ENCODE measurements at places on chromosomes 6 and 20.

GRCh38 chr6:6696867-6697531 lies 108.5 kb downstream of the LY86 start:
- peak; percentile 24 for DNase-seq

GRCh38 chr20:8867038-8867740 lies 201.7 kb upstream of the PLCB4 start:
- DNase-seq, result no peak

DNA sequence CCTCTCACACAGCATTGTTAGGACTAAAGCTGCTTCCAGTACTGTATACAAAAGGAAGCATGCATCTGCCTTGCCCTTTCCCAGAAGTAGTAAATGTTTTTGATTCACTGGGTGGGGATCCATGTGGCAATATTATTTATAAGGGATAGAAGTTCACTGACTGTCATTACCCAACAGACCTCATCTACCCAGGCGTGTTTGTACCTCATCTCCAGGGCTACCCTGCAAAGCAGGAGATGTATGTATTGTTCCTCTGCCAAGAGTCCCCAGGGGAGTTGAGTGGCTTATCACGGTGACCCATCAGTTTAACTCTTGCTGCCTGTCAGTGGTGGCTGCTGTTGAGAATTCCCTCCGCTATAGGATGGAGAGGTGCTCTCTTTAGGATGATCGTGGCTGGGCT lies 42.5 kb downstream of the SLC24A3 start:
- peak; percentile 16 for DNase-seq

GRCh38 chr6:139595183-139595582 lies 220.7 kb upstream of the CITED2 start:
- DNase-seq, result peak; percentile 51

GRCh38 chr6:136587527-136587926 lies 37.3 kb upstream of the MAP7 start:
- no peak for DNase-seq

- DNase-seq, result no peak
Measured at GRCh38 chr6:101741474-101742171, 348.1 kb downstream of the GRIK2 start.

DNA sequence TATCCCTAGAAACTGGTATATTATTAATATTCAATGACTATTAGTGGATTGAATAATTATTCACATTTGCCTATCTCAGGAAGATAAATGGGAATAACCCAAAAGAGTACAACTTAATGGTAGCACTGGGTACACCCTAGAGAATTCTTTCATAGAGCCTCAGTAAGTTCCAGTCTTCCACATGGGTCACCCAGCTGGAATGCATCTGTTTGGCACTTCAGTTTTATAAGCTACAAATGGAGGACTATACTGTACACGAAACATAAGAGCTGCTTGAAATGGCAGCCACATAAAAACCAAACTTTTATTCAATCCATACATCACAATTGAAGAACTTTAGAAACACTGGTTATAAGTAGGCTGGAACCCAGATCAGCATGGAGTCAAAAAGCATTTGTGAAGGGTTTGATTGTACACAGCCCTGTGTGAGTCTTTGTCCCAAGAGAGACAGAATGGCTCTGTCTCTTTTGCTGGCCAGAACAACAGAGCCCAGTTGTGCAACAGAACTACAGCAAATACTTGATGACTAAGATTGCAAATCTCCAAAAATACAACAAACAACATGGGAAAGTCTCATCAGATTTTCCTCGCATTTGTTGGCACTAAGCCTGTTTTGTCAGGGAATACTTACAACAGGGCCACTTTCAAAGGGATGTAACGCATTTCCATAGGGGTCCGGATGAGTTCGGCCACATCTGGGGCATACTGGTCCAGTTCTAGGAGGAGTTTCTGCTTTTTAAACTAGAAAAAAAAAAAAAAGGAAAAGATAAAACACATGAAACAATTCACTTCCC lies 39.5 kb downstream of the PIGU start:
- peak; percentile 95 for DNase-seq

GRCh38 chr6:168130697-168131371 lies 51.8 kb upstream of the FRMD1 start:
- no peak for DNase-seq

DNA sequence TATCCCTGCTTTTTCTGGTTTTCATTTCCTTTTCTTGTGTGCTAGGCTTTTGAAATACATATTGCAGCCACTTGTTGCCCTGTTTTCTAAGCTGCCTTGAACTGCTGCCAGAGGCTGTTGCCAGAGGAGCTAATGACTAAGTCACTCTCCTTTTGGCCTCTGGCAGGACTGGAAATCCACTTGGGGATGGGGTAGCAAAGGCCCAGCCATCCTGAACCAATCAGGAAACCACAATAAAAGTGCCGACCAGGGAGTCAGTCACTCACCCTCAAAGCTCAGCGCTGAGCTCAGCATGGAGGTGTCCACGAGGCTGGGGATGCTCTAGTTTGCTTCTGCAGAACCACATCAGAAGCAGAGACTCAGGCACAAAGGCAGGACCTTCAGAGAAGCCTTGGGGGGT lies 813.0 kb downstream of the DHX35 start:
- peak; percentile 62 for DNase-seq

GRCh38 chr20:40506537-40506939 lies 182.5 kb downstream of the MAFB start:
- peak; percentile 95 for DNase-seq

DNA sequence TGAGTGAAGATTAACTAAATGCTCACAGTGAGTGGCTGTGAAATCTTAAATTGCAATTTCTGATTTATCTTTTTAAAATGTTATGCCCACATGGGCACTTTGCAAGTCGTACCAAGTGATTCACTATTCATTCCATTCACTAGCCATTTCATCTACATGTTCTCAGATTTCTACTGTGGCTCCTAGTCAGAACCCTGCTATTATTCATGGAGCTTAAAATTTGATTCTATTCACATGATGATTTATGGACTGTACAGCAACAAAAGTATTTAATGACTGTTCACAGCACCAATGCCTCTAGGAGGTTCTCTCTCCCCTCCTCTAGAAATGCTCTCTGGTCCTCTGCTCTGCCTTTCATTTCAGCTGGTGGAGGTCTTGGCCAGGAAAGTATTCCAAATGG lies 133.5 kb upstream of the MAP3K7 start:
- DNase-seq, result no peak

DNA sequence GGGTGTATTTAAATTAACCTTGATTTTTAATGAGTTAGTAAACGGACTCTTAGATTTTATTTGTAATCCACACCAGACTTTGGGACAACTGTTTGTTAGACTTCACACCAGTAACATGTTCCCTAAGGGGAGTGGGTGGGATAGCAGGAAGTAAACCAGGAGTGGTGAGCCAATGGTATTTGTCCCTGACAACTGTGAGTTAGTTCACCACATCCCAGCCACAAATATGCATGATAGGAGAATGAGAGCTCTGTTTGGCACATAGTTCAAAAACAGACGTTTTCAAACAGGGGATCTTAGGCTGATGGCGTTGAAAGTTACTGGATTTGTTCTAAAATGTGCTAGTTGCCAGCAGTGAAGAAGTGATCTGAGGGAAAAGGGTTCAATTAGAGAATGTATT lies 18.7 kb upstream of the COL10A1 start:
- DNase-seq, result peak; percentile 74

DNA sequence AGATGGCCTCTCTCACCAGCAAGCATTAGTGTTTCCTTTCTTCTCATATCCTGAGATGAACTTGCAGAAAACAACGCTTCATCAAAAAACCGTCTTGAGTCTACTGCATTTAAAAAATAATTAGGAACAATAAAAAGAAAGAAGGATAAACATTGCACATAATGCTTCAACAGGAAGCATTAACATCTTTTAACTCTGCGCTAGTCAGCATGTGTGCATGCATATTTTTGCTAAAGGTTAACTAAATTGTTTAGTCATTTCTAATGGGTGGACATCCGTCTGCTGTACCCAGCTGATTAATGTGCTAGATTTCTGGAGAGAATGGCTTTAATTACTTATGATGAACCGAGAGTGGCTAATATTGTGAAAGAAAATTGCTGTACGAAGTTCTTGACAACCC lies 349.3 kb downstream of the SOX4 start:
- DNase-seq, result no peak

DNA sequence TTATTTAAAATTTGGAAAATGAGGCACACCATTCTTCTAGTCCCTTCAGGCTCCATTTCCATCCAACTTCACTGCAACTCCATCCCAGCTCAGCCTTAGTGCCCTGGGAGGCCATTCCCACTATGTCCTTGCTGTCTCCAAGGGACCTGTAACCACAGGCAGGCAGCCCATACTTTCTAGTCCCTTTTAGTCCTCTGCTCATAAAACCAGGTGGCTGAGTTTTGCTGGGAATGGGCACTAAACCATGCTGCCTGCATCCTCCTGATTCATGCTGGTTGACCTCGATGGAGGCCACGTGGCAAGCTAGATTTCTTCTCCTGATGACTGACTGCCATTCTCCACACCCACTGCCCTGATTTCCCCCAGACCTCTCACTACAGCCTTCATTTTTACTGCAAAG lies 27.5 kb upstream of the MYMX start:
- DNase-seq, result no peak

- no peak for DNase-seq
Measured at GRCh38 chr6:32614366-32615081, 22.7 kb upstream of the HLA-DQA1 start.

DNA sequence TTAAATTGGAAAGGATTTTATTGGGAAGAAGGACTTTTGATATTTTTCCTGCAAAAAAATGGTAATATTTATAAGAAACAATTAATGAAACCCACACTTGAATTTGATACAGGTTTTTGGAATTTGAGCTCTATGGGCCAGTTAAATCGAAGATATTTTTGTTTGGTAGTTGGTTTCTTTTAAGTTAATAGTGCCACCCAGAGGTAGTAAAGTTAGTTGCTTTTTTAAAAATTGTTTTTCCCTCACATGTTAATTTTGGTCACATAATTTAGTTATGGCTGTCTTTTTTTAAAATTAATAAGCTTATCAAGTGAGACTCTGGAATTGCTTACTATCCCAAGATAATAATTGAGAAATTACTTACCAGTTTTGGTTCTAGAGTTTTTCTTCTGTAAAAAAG lies 7.1 kb downstream of the PRIM2 start:
- DNase-seq, result peak; percentile 73

GRCh38 chr20:62288535-62289105 lies 14.2 kb upstream of the ADRM1 start:
- DNase-seq, result no peak

GRCh38 chr20:61295249-61295648 lies 43.2 kb downstream of the CDH4 start:
- no peak for DNase-seq

- DNase-seq, result peak; percentile 57
Measured at GRCh38 chr20:41501376-41501775, 116.8 kb downstream of the CHD6 start.

GRCh38 chr6:148898376-148899014 lies 151.7 kb downstream of the UST start:
- no peak for DNase-seq

DNA sequence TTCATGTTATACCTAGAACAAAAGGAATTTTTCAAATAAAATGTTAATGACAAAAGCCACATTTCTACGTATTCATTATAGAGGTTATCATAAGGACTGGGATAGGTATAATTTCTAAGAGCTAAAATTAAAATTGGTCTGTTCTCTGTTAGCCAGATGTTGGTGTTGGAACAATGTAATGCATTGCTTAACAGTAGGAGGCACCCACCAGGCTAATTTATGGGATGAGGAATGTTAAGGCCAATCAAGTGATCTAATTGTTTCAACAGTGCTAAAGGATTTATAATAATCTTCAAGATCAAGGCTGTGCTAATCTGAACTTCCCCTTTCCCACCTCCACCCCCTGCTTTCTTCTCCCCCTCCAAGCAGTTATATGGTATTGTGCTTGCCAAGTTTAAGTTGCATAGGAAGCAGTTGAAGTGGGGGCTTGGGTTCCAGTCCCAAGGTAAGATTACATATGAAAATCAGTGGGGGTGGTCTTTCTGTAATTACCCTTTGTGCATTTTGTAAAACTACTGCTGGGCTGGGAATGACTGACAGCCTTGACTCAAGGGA lies 89.2 kb upstream of the BACH2 start:
- no peak for DNase-seq

- DNase-seq, result peak; percentile 22
Measured at GRCh38 chr6:167849846-167850459, 23.2 kb downstream of the AFDN start.

GRCh38 chr6:85826997-85827396 lies 184.3 kb upstream of the SYNCRIP start:
- DNase-seq, result no peak

DNA sequence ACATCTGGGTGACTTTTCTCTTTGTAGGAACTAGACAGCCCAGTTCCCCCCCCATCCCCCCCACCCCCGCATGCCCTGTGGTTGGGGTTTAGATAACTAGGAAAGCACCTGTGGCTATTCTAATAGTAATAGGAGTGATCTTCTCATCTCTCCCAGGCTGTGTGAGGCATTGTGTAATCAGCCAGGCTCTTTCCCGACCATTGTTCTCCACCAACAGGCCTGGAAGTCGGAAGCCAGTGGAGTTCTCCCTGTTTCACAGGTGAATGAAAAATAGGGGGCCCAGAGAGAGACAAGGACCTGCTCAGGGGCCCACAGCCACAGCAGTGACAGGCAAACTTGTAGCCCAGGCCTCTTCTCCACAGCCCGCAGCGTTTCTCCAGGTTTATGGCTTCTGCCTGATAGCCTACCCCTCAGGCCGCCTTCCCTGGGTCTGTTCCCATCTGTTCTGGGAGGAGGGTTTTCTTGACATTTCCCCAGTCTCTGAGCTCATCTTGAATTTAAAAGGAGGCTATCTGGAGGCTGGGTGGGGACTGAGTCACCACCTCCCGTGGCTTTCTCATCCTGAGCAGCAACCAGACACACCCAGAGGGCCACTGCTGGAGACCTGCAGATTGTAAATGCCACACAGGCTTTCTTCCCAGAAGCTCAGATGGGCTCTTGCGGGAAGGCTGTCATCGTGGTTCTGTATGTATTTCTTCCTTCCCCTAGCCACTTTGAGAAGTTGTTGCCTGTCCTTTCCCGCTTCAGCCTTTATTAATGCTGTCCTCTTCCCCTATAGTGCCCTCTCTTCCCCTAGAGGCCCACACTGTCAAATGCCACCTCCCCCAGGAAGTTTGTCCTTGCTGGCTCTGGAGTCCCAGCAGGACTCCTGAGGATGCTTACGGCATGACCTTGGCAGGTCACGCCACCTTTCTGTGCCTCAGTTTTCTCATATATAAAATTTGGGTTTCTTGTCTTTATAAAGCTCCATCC lies 75.9 kb upstream of the MYL9 start:
- peak; percentile 82 for DNase-seq

DNA sequence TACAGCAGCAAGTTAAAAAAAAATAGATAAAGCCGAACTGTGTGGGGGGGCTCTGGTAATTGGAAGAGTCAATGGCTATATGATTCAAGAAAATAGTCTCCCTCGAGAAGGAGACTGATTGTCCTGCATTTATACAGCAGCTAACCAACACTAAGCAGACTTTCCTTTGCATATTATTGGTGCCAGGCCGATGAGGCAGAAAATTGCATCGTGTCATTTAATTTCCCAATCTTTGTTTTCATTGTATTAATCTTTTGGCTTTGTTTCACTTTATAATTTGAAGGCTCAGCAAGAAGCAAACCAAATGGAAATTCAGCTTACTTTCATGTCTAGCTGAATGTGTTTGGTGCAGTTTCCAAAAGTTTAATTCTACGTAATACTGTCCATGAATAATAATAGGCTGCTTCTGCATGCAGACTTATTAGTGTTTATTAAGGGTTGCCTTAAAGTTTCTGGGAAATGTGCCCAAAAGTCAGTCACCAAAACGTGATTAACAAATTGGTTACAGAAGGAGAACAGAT lies 258.5 kb downstream of the HACE1 start:
- peak; percentile 58 for DNase-seq

Measured in adipocyte (in vitro differentiated cells).